ENCODE measurements at places on chromosomes 3 and 15.

DNA sequence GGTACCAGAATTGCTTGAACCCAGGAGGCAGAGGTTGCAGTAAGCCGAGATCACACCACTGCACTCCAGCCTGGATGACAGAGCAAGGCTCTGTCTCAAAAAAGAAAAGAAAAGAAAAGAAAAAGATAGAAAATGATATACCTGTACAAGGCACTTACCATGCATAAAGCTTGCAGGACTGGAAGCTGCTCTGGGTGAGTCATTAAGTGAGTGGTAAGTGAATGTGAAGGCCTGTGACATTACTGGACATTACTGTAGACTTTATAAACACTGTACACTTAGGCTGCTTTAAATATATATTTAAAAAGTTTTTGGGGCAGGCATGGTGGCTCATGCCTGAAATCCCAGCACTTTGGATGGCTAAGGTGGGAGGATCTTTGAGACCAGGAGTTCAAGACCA is 99.2 kb downstream of the SLMAP start:
- no peak for DNase-seq

GRCh38 chr15:35953424-35953823 is 407.5 kb upstream of the DPH6 start:
- no peak for DNase-seq

- DNase-seq: no peak
These were observed 84.2 kb downstream of the HMG20A start for GRCh38 chr15:77504871-77505270.

DNA sequence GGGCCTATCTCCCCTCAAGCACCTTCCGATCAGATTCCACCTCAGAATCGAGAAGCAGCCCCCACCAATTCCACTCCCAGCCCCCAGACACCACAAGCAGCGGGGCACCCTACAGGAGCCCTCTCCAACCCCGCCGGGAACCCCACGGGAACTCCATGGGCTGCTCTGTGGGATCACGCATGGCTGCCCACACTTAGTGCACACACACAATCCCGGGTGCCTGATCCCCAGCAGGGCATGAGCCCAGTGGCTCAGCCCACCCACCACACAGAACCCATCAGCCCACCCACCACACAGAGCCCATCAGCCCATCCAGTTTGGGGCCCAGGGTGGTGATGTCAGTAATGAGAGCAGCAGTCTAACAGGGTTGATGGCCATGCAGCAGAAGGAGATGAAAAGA is 141.6 kb upstream of the LINGO1 start:
- DNase-seq: no peak

- no peak for DNase-seq
These were observed 140.4 kb downstream of the CHDH start for GRCh38 chr3:53705774-53706173.

GRCh38 chr15:66675446-66675845 is 26.6 kb upstream of the SMAD6 start:
- DNase-seq: no peak

GRCh38 chr3:28637742-28638141 is 289.1 kb upstream of the AZI2 start:
- no peak for DNase-seq

GRCh38 chr15:74388363-74388951 is 21.0 kb upstream of the CYP11A1 start:
- DNase-seq: no peak

DNA sequence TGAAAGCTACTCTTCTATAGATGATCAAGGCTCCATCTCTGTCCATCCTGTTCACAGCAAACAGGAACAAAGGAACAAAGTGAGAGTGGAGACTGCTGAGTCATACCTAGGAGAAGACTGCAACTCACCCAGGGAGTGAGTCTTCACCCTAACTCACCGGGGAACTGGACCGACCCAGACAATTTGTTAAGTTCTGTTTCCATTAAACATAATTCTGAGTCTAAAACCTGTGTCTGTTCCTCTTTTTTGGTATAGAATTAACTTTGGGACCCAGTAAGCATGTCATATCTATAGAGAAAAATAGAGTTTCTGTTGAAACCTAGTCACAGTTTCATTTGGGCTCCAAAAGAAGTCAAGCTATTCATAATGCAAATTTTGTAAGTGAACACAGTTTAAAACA is 21.6 kb downstream of the CCDC80 start:
- DNase-seq: no peak

DNA sequence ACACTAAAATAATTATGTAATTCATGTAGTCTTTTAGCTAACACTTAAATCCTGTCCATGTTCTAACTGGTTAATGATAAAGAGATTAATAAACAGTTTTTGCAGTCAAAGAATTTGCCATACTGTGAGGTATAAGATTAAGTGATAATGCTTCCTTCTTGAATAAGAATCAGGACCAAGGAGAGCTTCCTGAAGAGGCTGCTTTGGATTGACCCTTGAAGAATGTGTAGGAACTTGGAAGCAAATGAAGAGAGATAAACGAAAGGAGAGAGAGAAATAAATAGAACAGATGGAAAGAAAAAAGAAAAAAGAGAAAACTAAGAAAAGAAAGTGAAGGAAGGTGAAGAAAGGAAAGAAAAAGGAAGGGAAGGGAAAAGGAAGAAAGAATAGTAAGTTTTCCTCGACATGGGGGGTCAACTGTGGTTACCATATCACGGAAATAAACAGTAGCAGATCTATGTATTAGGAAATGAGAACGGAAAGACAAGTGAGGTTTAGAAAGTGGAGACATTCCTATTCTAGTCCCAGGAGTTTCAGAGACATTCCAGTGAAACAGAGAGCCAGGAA is 539.8 kb downstream of the FGF12 start:
- no peak for DNase-seq

DNA sequence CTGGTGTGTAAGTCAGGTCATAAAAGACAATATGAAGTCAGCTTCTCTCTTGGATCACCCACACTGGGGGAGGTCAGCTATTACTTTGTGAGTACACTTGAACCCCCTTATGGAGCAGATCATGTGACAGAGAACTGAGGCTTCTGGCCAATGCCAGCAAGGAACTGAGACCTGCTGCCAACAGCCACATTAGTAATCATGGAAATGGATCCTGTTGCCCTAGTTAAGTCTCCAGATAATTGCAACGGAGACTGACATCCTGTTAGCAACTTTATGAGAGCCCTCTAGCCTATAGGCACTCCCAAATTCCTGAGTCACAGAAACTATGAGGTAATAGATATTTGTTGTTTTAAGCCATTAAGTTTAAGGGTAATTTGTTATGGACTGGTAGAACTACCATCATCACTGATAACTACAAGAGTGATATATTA is 110.4 kb upstream of the GMNC start:
- no peak for DNase-seq

DNA sequence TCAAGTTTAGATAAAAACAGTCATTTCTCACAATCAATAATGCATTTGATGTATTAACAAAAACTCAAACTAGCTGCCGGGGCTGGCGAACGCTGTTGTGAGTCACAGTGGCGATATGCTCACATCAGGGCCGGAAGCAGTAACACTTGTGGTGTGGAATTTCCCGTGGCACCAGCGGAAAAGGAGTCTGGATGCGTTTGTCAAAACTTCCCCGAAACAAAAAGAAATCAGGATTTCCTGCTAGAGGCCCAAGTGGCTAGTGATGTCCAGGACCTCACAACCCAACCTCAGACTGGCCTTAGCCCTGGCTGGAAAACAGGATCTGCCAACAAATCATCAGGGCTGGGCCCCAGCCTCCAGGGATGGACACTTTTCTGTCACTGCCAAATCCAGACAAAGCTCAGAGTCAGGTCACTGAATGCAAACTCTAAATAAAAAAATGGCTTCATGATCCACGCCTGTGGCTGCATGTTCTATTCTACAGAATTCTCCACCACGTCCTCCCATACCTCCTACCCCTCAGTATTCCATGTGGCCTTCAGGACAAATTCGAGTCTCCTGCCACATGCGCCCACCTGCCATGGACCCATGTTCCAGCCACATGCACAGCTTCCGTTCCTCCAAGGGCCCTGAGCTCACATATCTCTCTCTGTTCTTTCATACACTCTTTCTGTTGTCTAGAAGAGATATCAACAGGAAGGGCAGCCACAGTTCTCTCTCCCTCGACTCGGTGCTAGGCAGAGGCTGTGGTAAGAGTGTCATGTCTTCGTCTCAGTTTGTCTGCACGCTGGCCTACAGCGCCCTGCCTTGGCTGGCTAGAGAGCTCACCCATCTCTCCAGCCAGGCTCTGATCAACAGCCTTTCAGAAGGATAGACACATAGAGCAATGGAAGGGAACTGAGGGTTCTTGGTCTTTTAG is 35.4 kb downstream of the EHD4 start:
- DNase-seq: peak; percentile 53

- DNase-seq: no peak
These were observed 5.5 kb downstream of the SLC27A2 start for GRCh38 chr15:50187525-50187924.

GRCh38 chr15:27414168-27414870 is 443.3 kb downstream of the GABRG3 start:
- DNase-seq: no peak

DNA sequence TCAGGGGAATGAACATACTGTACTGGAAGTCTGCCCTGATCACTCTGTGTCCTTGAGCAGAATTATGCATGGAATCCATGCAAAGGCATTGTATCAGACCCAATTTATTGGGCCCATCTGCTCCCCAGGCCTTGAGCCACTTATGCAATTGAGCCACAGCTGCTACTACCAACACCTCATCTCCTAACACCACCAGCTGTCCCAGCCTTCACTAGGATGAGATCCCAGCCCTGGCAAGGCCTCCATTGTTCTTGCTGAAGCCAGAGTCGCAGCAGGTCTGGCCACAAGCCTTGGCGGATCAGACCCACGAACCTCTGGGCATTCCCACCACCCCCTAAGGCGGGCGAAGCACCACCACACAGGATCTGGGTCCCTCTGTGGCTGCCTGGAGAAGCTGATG is 9.2 kb upstream of the NME9 start:
- no peak for DNase-seq

GRCh38 chr15:78396186-78396814 is 41.7 kb upstream of the IREB2 start:
- DNase-seq: no peak

GRCh38 chr3:141413391-141413790 is 45.1 kb downstream of the ZBTB38 start:
- DNase-seq: no peak

DNA sequence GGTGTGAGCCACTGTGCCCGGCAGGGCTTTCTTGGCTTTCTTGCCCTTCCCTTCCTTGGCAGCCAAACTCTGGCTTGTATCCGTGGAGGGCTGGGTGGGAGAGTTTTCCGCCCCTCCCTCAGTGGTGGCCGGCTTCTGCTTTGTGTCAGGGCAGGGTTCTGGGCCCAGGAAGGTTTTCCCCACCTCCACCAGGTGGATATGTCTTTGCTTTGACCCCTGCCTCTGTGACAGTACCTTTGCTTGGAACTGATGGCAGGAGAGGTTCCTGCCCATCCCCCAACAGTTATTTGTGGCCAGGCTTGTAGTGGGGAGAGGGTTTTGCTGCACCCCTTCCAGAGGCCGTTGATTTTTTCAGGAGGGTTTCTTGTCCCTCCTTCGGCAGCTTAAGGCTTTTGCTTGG is 24.3 kb downstream of the CSPG5 start:
- DNase-seq: no peak

- no peak for DNase-seq
These were observed at the start of gene PRR23C for GRCh38 chr3:139044366-139045210. PRR23C (minus strand) TSS chr3:139044892; CDS start chr3:139044620, 272 bp downstream.

DNA sequence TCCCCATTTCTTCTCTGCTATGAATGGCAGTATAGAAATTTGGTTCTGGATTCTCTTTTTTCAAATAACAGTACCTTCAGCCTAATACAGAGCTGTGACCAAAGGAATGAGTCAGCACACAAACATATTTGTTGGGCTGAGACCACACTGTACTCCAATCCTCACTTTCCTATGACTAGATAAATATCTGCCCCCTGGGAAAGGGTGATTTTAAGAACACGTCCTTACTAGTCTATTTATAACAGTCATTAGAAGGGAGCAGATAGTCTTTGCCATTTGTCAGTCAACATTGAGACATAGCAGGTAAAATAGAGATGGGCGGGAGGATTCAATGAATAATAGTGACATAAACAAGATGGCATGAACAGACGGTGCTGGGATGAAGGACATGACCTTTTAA is 461.3 kb downstream of the MCTP2 start:
- DNase-seq: no peak

DNA sequence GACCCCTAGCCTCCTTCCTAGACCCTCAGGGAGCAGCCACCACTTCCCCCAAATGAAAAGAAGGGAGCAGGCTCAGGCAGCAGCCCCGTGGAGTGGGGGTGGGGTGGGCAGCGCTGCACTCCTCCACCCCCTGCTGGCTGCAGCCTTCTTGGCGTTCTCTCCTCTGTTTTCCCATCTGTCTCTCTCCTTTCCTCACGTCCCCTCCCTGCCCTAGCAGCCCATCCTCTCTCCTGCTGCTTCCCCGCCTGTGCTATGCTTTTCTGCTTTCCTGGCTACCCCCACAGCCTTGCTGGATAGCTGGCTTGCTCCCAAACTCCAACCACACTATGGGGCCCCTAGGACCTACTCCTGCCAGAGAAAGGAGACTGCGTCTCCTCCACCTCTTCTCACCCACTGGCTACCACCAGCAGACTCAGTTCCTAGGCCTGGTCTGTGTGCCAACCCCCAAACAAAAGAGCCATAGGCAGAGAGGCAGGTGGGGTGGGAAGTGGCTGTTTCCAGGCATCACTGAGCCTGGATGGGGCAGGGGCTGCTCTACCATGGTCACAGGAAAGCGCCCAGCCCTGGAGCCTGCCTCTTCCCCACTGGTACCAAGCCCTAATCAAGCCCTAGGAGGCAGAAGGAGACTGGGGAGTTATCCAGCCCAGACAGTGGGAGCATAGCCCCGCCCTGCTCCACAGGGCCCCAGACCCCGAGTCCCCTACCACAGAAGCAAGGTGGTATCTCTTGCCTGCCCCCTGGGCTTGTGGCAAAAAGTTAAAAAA is 3.4 kb upstream of the DISP2 start:
- peak; percentile 65 for DNase-seq

DNA sequence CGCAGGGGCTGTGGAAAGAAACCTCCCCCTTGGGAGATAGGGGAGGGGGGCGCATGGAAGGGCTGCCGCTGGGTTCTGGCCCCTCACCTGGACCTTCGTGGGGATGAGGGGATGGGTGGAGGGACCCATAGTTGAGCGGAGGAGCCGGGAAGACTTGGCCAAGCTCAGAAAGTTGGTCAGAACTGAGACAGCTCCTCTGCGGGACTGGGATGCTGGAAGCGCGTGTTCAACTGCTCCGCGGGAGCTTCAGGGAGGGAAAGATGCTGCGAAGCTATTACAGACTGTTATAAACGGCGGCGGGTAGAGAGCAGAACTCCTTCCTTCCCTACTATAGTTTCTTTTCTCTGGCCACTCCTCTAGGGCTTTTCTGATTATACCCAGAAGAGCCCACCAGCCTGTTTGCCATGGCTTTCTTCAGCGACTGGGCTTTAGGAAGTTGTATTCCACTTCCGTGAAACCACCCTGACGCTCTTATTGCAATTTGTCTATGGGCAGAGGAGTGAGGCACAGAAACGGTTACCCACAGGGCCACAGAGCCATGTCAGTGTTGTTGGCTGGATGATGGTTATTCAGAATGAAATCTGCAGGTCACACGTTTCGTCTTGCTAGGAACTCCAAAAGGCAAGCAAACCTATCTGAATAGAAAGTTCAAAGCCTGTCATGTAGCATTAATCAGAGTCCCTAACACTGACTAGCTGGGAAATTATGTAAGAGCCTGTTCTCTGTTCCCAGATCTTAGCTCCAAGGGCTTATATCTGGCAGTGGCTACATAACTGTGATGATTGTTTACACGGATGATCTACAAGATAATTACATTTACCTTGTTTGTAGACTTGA is 1.1 kb downstream of the SYNPR start:
- DNase-seq: peak; percentile 10

GRCh38 chr3:64684715-64685261 is 3.0 kb downstream of the ADAMTS9 start:
- DNase-seq: no peak
